ENCODE measurements at places on chromosomes 5 and 9. TPM values are rescaled to one million over a fixed set of nuclear protein-coding genes. Genes with fewer than 3 reads are reported as not detected.

DNA sequence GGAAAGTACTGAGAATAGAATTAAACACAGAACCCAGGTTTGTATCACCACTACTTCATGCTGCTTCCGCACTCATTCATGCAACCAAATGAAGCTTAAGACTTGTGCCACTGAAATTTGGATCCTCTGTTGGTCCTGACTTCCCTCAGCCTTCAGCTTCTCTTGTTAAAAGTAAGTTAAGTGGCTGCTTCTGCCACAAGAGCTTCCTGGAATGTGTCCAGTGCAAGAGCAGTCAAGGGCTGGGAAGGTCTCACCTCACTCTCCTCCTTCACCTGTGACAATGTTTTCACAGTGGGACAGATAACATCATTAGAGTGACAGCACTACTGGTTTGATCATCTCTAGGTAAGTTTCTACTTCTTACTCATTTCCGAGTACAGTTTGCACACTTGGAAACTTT, 7.9 kb downstream of the SNCAIP start:
- DNase-seq = no peak

- no peak for DNase-seq
Measured at GRCh38 chr5:59416451-59416850, 477.1 kb downstream of the PDE4D start.

- DNase-seq = no peak
Measured at GRCh38 chr5:118752969-118753368, 235.4 kb downstream of the DTWD2 start.

GRCh38 chr9:133443982-133444381, 15.8 kb upstream of the CACFD1 start:
- DNase-seq = no peak

- DNase-seq = no peak
Measured at GRCh38 chr5:94969174-94969573, 315.7 kb downstream of the MCTP1 start.

GRCh38 chr9:124960409-124960752, 19.5 kb upstream of the GOLGA1 start:
- no peak for DNase-seq

DNA sequence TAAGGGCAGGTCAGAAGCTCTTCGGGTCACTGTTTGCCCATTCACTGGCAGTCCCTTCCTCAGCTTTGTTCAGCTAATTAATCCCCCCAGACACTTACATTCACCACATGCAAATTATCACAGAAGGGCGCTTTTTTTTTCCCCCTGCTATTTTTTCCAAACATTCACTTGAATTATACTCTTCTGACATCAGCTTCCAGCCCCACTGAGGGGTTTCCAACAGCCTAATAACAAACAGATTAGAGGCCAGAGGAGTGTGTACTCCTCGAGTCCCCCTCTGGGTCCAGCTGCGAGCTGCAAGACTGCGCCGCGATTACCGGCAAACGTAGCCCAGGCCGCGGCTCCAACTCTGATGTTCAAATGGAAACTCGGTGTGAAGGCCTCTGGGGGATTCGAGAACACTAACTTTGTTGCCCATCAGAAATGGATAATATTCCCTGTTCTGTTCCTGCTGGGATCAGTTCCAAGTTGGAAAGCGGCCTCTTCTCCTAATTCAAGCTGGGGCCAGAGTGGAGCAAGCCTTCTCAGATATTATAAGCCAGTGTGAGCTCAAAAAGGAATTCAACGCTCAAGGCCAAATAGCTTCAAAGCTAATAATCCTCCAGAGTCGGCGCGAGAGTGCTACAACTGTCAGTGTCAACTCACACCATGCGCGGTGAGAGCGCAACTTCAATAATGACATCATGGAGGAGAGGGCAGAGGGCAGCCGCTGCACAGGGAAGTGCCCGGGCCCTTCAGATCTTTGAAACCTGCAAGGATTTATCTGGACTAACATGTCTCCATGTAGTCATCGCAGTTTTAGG, 560.8 kb downstream of the BNC2 start:
- no peak for DNase-seq

GRCh38 chr9:135864447-135865049, 42.8 kb downstream of the CAMSAP1 start:
- DNase-seq = peak; percentile 63

DNA sequence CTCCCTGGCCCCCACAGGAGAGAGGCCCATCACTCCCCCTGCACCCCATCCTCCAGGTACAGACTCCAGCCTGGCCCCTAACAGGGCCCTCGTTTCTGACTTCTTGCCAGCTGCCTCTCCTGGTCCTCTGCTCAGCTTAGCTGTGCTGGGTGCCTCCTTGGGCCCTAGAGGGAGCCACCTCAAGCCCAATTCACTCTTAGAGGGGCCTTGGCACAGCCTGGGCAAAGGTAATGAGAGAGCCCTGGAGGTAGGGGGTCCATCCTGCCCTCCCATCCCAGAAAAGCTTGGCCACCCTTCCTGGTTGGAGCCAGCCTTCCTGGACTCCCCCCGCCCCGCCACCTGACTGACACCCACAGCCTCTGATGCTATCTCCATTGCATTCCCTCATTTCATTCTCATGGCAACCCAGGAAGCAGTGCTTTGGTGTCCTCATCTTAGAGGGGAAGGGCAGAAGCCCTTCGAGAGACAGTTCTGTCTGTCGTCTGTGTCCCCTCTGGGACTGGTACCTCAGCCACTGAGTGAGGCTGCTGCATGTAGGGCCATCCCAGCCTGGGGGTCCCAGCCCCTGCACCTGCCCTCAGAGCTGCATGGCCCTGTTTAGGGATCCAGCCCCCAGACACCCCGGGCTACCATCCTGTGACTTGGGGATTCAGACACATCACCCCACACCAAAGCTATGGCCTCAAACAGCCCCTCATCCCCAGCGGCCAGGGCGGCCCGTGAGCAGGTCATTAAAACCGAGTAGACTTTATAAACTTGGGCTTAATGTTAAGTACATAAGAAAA, 95.5 kb downstream of the BARX1 start:
- DNase-seq = no peak

DNA sequence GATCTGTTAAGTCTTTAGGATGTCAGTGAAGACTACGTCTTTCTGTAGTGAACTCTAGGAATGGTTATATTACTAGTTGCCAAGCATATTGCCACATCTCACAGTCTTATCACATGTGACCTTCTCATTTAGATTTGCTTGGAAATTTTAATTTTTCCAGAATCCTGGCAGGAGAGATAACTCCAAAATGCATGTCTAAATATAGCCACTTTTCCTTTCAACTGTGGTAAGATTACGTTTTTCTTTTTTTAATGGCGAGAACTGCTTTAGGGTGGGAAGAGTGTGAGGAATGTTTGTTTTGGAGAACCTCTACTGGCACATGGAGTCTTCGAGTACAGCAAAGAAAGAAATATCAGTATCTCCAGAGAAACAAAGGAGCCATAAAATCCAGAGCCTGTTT, 91.7 kb upstream of the ADAMTSL1 start:
- no peak for DNase-seq

GRCh38 chr5:129063483-129064113, 31.0 kb upstream of the ISOC1 start:
- no peak for DNase-seq

- DNase-seq = peak; percentile 76
Measured at GRCh38 chr9:4297151-4297785, 2.6 kb downstream of the GLIS3 start.

Gene HTR1A
- total RNA-seq = not detected

DNA sequence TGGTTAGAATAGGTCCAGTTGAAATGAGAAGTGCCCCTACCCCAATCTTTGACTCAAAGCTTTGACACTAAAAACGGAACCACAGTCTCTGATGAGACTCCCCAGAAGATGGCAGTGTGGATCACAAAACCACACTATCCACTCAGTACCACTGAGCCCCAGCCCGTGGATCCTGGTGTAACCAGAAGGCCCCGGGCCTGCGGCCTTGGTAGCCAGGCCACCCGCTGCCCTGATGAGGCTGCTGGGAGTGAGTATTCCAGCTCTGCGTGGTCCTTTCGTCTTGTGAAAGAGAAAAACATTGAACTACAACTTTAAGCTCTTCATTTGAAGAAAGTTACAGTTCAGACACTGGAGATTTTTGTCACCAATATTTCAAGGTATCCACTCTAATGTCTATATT, 42.2 kb upstream of the FBP1 start:
- peak; percentile 75 for DNase-seq

DNA sequence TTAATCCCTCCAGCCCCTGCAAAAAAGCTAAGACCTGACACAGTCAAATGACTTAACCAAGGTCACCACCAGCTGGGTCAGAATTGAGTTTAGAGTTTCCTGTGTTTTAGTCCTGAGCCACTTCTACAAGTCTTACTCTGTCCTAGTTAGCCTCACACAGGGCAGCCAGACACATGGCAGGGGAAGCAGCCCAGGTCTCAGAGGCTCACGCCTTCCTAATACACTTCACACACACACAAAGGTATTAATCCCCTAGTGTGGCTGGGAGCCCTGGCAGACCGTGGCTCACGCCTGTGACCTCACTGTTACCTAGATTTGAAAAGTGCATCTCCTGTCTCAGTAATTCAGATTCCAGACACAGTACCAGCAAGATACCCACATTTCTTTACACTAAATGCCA, 77.4 kb upstream of the WWC1 start:
- DNase-seq = no peak

Gene PPP3R2
- not detected for total RNA-seq

GRCh38 chr9:114989600-114990410, 59.4 kb upstream of the TNFSF8 start:
- no peak for DNase-seq

Gene ZNF366
- 1.7 TPM for total RNA-seq

Gene MEGF10
- 1.4 TPM for total RNA-seq

DNA sequence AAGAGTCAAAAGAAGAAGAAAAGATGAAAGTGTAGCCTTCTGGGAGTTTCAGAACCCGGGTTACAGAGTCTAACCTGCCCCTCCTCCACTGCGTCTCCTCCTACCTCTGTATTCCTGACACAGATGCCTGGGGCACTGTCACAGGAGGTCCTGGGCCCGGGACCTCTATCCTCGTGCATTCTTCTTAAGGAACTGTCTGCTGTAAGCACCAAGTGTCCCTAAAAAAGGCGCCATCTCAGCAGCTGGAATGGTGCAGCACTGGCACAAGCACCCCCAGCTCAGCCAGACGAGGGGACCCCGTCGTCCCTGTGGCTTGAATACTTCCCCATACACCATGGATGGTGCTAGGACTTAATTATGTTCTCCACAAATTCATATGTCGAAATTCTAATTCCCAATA, 35.8 kb upstream of the MVB12B start:
- DNase-seq = no peak

- DNase-seq = no peak
Measured at GRCh38 chr5:15664961-15665360, 165.0 kb downstream of the FBXL7 start.

Gene FBP2
- not detected for total RNA-seq

Gene NCBP1
- total RNA-seq = 15.5 TPM

DNA sequence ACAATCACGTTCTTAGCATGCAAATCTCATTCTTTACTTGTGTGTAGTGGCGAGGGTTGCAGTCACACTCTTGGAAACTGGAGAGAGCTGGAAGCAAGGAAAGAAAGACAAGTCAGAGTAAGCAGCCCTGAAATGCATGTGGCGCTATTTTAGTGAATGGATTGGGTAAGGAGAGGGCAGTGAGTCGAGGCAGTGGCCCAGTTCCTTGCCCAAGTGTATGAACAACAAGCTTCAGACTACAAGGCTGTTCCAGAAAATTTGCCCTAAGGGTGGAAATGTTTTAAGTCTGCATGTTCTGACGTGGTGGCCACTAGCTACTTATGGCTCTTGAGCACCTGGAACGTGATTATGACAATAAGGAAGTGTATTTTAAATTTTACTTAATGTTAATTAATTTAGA, 59.4 kb upstream of the PTPN3 start:
- DNase-seq = no peak

DNA sequence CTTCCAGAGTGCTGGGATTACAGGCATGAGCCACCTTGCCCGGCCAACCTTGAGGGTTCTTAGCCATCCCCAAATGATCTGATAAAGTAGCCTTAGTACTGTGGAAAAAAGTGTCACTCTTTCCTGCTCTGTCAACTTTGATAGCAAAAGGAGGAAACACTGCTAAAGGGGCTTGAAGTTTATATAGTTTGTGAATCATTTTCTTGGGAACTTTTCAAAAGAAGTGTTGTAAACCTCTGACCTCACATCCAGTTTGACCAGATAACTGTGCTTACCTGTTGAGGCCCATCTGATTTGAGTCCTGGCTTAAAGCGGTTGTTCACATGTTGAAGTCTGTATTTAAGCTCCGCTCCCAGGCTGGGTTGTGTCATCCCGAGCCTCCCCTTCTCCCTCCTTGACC, 303.3 kb downstream of the DOCK8 start:
- no peak for DNase-seq

DNA sequence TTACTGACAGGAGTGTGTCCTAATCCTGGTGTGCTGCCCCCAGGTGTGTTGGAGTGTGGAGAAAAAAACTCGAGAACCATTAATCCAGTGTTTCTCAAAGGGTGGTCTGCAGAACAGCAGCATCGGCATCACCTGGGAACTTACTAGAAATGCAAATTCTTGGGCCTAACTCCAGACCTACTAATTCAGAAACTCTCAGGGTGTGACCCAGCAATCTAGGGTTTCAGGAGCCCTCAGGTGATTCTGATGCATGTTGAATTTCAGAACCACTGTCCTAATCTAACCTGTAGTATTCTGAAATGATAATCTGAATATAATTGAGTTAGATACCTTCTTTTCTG, 30.0 kb upstream of the IL6ST start:
- no peak for DNase-seq

Measured in left lobe of liver (tissue), 2 donors.